ENCODE measurements at places on chromosomes 2 and 18. TPM values are rescaled to one million over a fixed set of nuclear protein-coding genes. Genes with fewer than 3 reads are reported as not detected.

GRCh38 chr2:27615316-27615715, 13.5 kb downstream of the CCDC121 start:
- peaks cover 88% of the 10 kb centered on the region for H3K36me3 ChIP-seq
- no peak overlapping the region for H3K4me3 ChIP-seq
- no peak for DNase-seq
- no peaks in the 10 kb centered on the region for H3K27me3 ChIP-seq

GRCh38 chr2:232327105-232328031, 51.2 kb upstream of the ALPP start:
- DNase-seq = peak; percentile 84
- H3K27me3 ChIP-seq = no peaks in the 10 kb centered on the region
- no peak overlapping the region for H3K4me3 ChIP-seq
- H3K4me1 ChIP-seq = no peaks in the 10 kb centered on the region
- no peaks in the 10 kb centered on the region for H3K36me3 ChIP-seq

GRCh38 chr2:188576651-188577050, 285.0 kb downstream of the GULP1 start:
- H3K27ac ChIP-seq = no peak overlapping the region
- H3K4me1 ChIP-seq = no peaks in the 10 kb centered on the region
- no peak overlapping the region for H3K4me3 ChIP-seq
- H3K36me3 ChIP-seq = no peaks in the 10 kb centered on the region
- no peak for DNase-seq
- H3K27me3 ChIP-seq = no peaks in the 10 kb centered on the region

GRCh38 chr2:25381502-25381901, 39.8 kb upstream of the DNMT3A start:
- H3K4me1 ChIP-seq = peaks cover 12% of the 10 kb centered on the region
- DNase-seq = peak; percentile 49
- H3K27me3 ChIP-seq = no peaks in the 10 kb centered on the region
- H3K36me3 ChIP-seq = no peaks in the 10 kb centered on the region

DNA sequence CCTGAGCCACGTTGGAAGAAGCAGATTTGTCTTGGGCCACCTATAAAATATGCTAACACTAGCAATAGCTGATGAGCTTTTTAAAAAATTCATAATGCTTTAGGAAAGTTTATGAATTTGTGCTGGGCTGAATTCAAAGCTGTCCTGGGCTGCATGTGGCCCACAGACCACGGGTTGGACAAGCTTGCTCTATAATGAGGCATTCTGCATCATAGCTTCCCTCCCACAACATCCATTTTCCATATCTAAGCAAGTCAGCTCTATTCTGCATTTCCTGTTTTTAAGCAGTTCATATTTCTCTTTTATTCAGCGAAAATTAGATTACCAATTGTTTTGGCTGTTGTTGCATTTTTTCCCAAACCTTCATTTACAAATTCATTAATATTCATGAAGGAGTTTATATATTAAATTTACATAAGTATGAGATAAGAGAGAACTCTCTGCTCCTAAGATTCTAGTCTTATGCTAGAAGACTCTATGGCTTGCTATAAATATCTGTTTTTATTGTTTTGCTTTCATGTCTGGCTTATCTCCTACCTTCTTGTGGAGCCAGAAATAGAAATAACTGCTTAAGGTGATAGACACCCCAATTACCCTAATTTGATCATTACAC, 114.5 kb upstream of the HNRNPA3 start:
- H3K27me3 ChIP-seq = no peaks in the 10 kb centered on the region
- H3K4me3 ChIP-seq = no peak overlapping the region
- DNase-seq = no peak
- no peaks in the 10 kb centered on the region for H3K4me1 ChIP-seq

DNA sequence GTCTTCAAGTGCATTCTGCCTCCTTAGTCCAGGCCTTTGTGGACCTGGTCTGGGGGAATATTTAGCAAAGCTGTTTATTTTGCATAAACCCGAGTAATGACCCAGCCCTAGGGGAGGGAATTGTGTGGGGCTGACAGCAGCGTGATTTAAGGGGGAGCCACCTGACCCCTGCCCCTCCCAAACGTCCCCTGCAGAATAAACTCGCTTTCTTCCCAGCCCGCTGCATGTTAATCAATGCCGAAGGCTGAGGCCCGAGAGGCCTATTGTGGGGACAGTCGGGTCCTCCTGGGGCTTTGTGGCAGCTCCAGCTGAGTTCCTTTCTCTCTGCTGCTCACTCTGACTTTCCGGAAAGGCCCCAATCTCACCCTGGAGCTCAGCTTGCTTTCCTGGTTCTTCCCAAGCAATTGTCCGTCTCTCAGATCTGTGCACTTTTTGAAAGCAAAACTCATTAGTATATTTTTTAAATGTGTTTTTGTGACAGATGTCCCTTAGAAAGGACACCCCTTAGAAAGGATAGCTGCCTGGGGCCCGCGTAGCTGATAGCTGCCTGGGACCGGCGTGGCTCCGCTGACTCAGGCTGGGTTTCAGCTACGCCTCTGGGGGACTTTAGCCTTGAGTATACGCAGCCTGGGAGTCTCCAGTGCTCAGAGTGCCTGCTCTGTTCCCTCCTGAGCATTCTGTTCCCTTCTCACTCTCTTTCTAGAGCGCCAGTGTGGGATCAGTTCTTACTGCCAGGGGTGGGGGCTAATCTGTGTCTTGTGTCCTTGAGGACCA, 158.3 kb downstream of the GLI2 start:
- DNase-seq = no peak
- no peak overlapping the region for H3K27ac ChIP-seq
- no peak overlapping the region for H3K4me3 ChIP-seq
- H3K36me3 ChIP-seq = no peaks in the 10 kb centered on the region

GRCh38 chr2:235413064-235413463, 80.8 kb upstream of the AGAP1 start:
- H3K27ac ChIP-seq = no peak overlapping the region
- H3K4me3 ChIP-seq = no peak overlapping the region
- no peaks in the 10 kb centered on the region for H3K27me3 ChIP-seq
- H3K4me1 ChIP-seq = peaks cover 16% of the 10 kb centered on the region
- no peaks in the 10 kb centered on the region for H3K36me3 ChIP-seq

DNA sequence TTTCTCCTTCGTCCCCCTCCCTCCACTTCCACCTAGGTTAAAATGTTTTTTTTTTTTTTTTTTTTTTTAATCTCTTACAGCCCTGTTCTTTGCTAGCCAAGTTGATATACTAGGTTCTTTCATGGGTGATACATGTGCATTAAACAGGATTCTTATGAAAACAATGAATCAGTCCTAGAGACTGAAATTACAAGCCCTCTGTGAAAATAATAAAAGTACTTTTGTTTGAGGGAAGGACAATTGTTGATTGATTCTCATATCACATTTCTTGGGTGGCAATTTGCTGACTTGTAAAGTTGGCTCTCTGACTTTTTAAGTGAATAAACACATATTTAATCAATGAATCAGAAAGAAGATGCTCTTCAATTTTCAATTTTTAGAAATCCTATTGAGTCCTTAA, 639.9 kb downstream of the LRP1B start:
- no peak overlapping the region for H3K27ac ChIP-seq
- H3K4me3 ChIP-seq = no peak overlapping the region
- DNase-seq = no peak
- no peaks in the 10 kb centered on the region for H3K27me3 ChIP-seq

- no peak overlapping the region for H3K27ac ChIP-seq
- H3K36me3 ChIP-seq = peaks cover 4% of the 10 kb centered on the region
- peak; percentile 51 for DNase-seq
Measured at GRCh38 chr2:121333231-121333630, 48.2 kb upstream of the TFCP2L1 start.

- H3K27me3 ChIP-seq = peaks cover 33% of the 10 kb centered on the region
- no peak for DNase-seq
Measured at GRCh38 chr18:26550998-26551694, 2.8 kb upstream of the KCTD1 start.

DNA sequence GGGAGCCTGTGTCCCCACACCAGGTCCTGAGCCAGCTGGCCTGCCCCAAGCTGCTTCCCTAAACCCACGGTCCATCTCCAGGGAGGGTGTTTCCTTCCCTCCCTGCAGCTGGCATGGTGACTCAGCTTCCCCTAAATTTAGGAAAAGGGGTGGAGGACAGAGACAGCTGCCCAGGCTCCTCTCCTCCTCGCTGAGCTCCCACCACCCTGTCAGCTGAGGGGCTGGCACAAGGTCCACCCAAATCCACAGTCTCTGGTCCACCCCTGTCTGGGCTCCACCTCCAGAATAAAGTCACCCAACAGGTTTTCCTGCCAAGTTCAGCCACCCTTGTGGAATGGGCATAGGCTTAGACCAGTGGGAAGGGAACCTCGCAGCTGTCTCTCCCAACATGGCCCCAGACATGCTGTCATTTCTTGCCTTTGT, 156.5 kb downstream of the TNS1 start:
- peak overlapping the region; percentile 55 for H3K27ac ChIP-seq
- H3K4me1 ChIP-seq = peaks cover 78% of the 10 kb centered on the region
- H3K27me3 ChIP-seq = no peaks in the 10 kb centered on the region
- no peak for DNase-seq

- peaks cover 30% of the 10 kb centered on the region for H3K4me1 ChIP-seq
- H3K36me3 ChIP-seq = peaks cover 1% of the 10 kb centered on the region
- H3K27ac ChIP-seq = peak overlapping the region; percentile 92
Measured at GRCh38 chr2:74177696-74178095, 983 bp downstream of the MOB1A start.

- H3K4me3 ChIP-seq = no peak overlapping the region
- H3K27me3 ChIP-seq = no peaks in the 10 kb centered on the region
- H3K27ac ChIP-seq = no peak overlapping the region
- H3K4me1 ChIP-seq = no peaks in the 10 kb centered on the region
- DNase-seq = no peak
- H3K36me3 ChIP-seq = peaks cover 12% of the 10 kb centered on the region
Measured at GRCh38 chr18:79260510-79260909, 135.2 kb upstream of the NFATC1 start.

GRCh38 chr2:861655-862354, 88.8 kb upstream of the SNTG2 start:
- no peaks in the 10 kb centered on the region for H3K4me1 ChIP-seq
- H3K27me3 ChIP-seq = peaks cover 6% of the 10 kb centered on the region
- no peak overlapping the region for H3K27ac ChIP-seq
- H3K4me3 ChIP-seq = no peak overlapping the region
- no peaks in the 10 kb centered on the region for H3K36me3 ChIP-seq
- DNase-seq = no peak

DNA sequence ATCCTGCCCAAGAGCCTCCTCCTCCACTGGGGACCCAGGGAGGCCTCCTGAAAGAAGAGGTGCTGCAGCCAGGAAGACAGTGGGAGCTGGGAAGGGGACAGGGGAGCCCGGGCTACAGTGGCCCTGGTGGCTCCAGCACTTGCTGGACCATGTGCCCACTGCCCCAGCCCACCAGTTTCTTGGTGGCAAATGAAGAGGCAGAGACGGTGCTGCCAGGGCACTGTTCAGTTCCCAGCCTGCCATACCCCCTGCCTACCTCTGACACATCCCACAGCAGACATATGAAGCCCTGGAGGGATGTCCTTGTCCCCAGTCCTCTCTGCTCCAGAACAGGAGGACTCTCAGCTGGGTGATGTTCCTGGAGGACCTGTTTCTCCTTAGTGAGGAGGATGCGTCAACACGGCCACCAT, 3.7 kb downstream of the RAMP1 start:
- H3K27me3 ChIP-seq = peaks cover 24% of the 10 kb centered on the region
- H3K4me1 ChIP-seq = peaks cover 8% of the 10 kb centered on the region
- DNase-seq = no peak

DNA sequence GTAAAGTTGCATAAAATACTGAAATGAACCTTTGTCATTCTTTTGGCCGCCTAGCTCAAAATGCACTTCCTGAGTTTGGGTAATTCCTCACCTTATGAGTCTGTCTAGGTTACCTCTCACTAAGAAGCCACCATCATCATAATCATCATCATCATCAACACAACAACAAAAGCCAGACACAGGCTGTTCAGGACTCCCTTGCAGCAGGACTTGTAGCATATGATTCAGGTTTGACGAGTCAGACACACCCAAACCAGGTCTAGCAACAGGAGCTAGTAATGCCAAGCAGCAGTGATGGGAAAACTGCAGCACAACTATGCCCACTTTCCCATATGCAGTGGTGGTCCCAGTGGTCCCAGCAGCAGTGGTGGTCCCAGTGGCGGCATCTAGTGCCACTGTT, 2.8 kb upstream of the SGO2 start:
- H3K27me3 ChIP-seq = no peaks in the 10 kb centered on the region
- peaks cover 6% of the 10 kb centered on the region for H3K4me1 ChIP-seq
- no peak overlapping the region for H3K27ac ChIP-seq
- H3K4me3 ChIP-seq = no peak overlapping the region
- no peaks in the 10 kb centered on the region for H3K36me3 ChIP-seq

DNA sequence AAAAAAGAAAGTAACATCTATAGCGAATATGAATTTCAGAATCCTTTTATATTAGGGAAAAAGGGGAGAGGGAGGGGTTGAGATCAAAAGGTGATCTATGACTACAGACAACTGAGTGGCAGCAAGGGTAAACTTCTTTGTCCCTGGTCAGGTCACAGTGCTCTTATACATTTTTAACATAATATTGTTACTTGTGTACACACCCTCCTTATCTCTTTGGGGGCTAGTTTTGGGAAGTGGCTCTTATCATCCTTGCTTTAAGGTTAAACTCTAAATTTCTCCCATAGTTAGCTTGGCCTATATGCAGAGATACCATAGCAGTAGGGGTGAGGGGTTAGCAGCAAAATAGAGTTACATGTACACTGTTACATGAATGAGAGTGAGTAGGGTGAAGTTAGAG, 31.6 kb upstream of the ATG16L1 start:
- H3K36me3 ChIP-seq = no peaks in the 10 kb centered on the region
- H3K27ac ChIP-seq = no peak overlapping the region
- no peak for DNase-seq
- H3K4me3 ChIP-seq = no peak overlapping the region

- peak; percentile 70 for DNase-seq
- H3K4me1 ChIP-seq = peaks cover 40% of the 10 kb centered on the region
- H3K36me3 ChIP-seq = no peaks in the 10 kb centered on the region
- peak overlapping the region; percentile 80 for H3K4me3 ChIP-seq
- no peaks in the 10 kb centered on the region for H3K27me3 ChIP-seq
Measured at GRCh38 chr2:162317861-162318327, 590 bp downstream of the IFIH1 start.

GRCh38 chr2:74768401-74768914, 65.5 kb upstream of the HK2 start:
- peaks cover 25% of the 10 kb centered on the region for H3K4me1 ChIP-seq
- no peak for DNase-seq
- no peaks in the 10 kb centered on the region for H3K27me3 ChIP-seq

DNA sequence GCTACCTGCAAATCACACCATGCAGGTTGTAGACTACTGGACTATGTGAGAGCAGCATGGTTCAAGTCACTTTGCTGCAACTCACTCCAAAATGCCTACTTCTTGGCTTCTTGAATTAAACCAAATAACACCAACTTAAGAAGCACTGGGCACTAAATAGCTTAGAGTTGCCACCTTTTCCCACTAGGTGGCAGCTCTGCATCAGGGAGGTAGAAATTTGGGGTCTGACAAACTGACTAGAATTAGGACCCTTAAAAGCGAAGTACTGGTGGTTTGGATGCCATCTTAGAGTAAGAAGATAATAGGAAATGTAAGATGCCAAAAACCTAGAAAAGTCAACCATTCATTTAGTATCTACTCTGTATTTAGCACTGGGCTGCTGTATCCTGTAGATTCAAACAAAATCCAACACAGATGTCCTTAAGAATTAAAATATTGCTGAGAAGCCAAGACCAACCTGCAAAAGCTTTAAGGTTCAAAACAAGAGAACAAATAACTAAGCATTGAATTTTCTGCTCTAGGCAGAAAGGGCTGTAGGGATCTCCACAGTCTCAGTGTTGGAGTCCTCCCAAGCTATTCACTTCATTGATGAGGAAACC, 65.5 kb downstream of the CCBE1 start:
- no peaks in the 10 kb centered on the region for H3K27me3 ChIP-seq
- H3K4me3 ChIP-seq = no peak overlapping the region
- H3K36me3 ChIP-seq = no peaks in the 10 kb centered on the region

GALNT5 gene
- total RNA-seq = 40.2 TPM

CROCC2 gene
- 0.26 TPM for total RNA-seq

KHK gene
- 4.9 TPM for total RNA-seq

EPHA4 gene
- total RNA-seq = 31.9 TPM

RBM43 gene
- total RNA-seq = 9.4 TPM

ARHGAP25 gene
- 31.8 TPM for total RNA-seq

HYCC2 gene
- 32.9 TPM for total RNA-seq

Measured in upper lobe of right lung (tissue), 1 donor.